ENCODE measurements at places on chromosomes 6 and 20.

DNA sequence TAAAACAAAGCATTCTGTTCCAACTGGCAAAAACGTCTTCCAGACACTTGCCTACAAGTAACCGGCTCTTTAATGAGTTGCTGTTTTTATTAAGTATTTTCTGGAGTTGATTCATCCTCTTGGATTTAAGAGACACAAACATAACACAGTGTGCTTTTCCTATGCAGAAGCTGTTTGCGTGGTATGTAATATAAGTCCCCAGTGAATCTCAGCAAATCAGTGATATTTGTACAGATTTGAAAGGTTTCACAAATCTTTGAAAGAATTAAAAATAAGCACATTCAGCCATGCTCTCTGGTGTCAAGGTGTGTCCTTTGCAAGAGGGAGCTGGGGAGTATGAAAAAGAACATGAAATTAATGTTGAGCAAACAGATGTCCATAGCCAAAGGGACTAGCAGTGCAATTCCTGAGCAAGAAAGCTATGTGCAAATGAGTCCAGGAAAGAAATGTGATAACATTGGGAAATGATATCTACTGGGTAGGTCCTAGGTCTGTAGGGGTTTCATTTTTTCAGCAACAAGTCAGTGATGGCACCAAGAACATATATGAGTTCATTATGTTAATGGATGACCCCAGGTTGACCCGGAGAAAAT lies 170.1 kb upstream of the PHACTR1 start:
- DNase-seq, result no peak

- DNase-seq, result no peak
These were observed 146.5 kb upstream of the ZNF217 start for GRCh38 chr20:53739799-53740785.

GRCh38 chr6:20998748-20999448 lies 464.6 kb downstream of the CDKAL1 start:
- DNase-seq, result no peak

DNA sequence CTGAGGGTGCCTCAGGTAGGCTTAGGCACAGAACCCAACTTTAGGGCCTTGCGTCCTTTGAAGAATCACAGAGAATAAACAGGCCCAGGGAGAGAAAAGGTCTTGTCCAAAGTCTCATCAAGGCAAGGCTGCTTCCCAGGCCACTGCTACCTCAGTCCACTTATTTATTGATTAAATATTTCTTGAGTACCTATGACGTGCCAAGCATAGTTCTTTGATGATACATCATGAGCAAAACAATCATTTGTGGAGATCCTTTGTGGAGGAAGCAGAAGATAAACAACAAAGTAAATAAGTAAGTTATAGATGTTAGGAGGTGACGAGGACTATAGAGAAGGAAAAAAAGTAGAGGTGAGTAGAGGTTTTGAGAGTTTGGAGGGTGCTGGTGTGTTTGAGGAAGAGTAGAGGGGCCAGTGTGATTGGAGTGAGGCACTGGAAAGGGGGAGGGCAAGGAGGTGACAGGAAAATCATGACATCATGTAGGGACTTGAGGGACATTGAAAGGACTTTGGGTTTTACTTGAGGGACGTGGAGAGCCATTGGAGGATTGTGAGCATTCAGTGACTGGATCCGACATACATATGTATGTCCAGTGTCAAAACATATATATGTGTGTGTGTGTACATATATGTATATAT lies 14.1 kb upstream of the CHMP4B start:
- no peak for DNase-seq

GRCh38 chr6:165769884-165770283 lies 106.8 kb upstream of the PDE10A start:
- DNase-seq, result no peak

DNA sequence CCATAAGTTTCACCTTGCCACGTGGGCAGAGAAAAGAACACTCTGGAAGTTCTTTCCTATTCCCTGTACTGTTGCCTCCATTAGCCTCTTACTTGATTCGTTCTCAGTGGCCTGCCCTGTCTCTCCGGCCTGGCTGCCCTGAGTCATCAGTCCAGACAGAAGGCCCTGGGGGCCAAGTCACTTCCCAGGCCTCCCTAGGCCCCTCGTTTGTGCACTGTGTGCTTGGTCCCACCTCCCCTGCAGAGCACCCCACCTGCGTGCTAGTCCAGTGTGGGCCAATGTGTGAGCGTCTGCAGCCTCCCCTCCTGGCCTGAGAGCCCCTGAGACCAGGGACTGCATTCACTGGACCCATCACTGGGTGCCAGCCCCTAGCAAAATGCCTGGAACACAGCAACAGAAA lies 191.2 kb upstream of the RREB1 start:
- no peak for DNase-seq

DNA sequence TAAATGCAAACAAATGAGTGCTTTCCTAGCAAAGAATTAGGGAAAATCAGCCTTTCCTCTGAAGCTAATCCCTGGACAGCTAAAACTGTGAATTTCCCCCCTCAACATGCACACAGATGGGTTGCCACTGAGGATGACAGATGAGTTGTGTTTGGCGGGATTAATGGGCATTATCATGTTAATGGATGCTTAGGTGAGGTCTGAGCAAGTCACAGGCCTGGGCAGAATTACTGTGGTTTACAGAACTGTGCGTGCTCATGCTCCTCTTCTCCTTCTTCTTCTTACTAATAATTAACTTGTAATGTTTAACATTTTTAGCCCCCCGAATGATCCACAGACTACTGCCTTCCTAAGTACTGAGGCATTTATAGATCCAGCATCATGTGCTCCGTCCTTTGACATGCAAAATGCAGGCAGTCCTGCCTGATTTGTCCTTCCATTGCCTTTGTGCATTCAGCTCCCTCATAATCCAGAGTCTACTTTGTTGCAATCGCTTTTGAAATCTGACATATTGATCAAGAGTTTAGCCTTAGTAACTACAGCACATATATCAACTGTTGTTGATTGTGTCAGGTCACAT lies 753.4 kb upstream of the MMS22L start:
- DNase-seq, result no peak

DNA sequence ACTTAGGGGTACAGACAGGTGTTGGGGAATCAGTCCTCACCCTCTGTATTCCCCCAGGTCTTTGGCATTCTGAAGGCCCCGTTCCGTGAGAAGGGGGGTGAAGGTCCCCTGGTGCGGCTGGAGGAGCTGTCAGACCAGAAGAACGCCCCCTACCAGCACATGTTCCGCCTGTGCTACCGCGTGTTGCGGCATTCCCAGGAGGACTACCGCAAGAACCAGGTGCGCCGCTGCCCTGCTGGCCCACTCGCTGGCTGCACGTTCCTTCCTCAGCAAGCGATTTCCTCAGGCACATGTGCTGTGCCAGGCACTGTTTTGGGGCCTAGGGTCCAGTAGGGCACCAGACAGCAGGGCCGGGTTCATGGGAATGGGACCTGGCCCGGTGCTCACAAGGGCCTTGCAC lies 44.4 kb downstream of the UQCC2 start:
- DNase-seq, result no peak
